DND-41 (cell line): ENCODE measurements at places on chromosomes 6 and 20.
A peak's percentile ranks its signal among the peaks of the same experiment; 100 is the strongest.

- DNase-seq = no peak
Observed at GRCh38 chr6:87905101-87905641, 142.5 kb upstream of the SPACA1 start.

DNA sequence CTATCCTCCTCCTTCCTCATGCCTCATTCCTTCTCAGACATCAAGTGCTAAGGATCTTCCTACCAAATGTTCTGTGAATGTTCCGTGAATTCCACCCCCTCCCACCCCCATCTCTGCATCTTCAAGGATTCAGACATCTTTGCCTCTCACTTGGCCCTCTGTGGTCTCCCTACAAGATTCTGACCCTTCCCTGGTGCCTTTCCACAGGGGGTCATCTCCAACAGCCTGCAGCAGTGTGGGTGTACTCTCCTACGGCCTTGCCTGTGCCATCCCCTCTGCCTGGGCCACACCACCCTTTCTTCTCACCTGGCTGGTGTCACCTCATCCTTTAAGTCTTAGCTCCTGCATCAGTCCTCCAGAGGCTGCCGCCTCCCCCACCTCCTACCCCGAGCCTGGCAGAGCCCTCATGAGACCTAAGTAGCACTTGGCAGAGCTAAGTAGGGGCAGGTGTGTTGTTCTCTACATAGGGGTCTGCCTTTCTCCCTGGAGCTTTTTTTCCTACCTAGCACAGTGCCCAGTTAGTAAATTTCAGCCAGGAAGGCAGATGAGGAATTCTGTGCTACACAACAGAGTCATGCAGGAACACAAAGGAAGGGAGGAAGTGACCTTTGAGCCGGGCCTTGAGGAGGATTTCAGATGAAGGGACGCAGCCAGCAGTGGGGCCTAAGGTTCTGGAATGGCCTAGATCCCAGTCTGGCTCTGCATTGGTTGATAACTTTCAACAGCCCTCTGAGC is 43.1 kb downstream of the TM9SF4 start:
- DNase-seq = no peak

- DNase-seq = no peak
Observed at GRCh38 chr6:123812621-123813020, 9.0 kb downstream of the NKAIN2 start.

DNA sequence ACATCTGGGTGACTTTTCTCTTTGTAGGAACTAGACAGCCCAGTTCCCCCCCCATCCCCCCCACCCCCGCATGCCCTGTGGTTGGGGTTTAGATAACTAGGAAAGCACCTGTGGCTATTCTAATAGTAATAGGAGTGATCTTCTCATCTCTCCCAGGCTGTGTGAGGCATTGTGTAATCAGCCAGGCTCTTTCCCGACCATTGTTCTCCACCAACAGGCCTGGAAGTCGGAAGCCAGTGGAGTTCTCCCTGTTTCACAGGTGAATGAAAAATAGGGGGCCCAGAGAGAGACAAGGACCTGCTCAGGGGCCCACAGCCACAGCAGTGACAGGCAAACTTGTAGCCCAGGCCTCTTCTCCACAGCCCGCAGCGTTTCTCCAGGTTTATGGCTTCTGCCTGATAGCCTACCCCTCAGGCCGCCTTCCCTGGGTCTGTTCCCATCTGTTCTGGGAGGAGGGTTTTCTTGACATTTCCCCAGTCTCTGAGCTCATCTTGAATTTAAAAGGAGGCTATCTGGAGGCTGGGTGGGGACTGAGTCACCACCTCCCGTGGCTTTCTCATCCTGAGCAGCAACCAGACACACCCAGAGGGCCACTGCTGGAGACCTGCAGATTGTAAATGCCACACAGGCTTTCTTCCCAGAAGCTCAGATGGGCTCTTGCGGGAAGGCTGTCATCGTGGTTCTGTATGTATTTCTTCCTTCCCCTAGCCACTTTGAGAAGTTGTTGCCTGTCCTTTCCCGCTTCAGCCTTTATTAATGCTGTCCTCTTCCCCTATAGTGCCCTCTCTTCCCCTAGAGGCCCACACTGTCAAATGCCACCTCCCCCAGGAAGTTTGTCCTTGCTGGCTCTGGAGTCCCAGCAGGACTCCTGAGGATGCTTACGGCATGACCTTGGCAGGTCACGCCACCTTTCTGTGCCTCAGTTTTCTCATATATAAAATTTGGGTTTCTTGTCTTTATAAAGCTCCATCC is 75.9 kb upstream of the MYL9 start:
- no peak for DNase-seq

DNA sequence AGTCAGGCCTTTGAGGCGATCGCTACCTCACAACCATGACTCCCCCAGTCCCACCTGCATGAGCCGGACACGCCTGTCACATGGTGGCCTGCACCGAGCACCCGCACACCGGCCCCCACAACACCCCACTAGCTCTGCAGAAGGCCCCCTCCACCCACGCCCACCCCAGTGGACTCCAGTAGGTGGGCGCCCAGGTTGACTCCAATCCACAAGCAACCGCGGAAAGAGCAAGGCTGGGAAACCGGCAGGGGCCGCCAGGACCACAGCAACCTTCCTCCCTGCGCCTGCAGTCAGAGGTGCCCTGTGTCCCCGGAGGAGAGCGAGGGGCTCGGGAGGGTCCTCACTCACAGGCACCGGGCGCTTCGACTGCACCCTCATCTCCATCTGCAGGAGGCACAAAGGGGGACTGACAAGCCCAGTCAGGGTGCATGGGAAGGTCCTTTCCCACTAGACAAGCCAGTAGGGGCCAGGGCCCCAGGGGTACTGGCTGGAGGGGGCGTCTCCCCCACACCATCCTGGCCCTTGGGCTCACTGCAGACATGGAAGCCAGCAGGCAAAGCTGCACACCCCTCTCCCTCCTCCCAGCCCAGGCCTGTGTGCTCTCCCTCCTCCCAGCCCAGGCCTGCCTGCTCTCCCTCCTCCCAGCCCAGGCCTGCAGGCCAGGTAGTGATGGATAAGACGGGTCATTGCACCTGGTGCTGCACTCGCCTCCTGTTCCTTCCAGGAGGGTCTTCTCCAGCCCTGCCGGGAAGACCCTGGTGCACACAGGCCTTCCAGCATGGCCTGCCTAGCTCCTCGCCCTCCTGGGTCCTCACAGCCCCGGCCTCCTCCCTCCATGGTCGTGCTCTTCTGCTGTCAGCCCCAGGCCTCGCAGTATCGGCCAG is 137.2 kb downstream of the DLL1 start:
- no peak for DNase-seq

- DNase-seq = no peak
Observed at GRCh38 chr20:48685300-48685699, 142.5 kb downstream of the PREX1 start.

DNA sequence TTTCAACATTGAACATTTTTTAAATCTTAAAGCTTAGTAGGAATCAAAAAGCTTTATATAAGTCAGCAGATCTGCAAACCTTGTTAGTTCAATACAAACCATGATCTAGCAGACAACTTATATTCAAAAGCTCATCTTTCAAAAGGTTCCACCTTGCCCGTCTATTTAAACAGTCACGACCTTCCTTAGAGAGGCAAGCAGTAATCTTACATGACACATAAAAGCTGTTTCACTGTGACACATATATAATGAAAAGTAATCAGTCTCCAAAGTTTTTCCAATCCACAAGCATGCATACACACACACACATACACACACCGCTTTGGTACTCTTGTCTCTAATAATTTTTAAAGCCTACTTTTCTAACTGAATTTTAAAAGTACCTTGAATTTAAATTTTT is 12.9 kb downstream of the SOD2 start:
- DNase-seq = no peak

GRCh38 chr20:31967830-31968249 is at the start of gene XKR7:
TSS of gene XKR7 (plus strand) at chr20:31968151. CDS start at chr20:31968176, 25 bp downstream.
- DNase-seq = no peak

GRCh38 chr6:79543886-79544285 is 6.7 kb upstream of the LCA5 start:
- DNase-seq = no peak

DNA sequence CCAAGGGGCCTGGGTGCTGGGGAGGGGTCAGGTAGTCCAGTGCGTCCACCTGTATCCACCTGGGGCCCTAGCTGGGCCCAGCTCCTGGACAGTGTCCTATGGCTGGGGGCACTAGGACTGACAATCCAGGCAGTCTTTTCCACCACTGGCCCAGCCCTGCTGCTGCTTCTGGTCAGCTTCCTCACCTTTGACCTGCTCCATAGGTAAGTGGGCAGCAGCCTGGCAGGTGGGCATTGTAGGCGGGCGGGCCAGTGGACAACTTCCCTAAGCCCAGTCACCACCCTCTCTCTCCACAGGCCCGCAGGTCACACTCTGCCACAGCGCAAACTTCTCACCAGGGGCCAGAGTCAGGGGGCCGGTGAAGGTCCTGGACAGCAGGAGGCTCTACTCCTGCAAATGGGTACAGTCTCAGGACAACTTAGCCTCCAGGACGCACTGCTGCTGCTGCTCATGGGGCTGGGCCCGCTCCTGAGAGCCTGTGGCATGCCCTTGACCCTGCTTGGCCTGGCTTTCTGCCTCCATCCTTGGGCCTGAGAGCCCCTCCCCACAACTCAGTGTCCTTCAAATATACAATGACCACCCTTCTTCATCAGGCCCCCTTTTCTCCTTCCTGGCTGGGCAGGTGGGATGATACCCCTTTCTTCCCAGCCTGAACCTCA is 584 bp downstream of the C20orf141 start:
- DNase-seq = no peak

- DNase-seq = peak; percentile 73
Observed at GRCh38 chr6:25050356-25050755, 114.6 kb upstream of the RIPOR2 start.

GRCh38 chr20:2168946-2169345 is 67.3 kb downstream of the STK35 start:
- no peak for DNase-seq

- peak; percentile 1 for DNase-seq
Observed at GRCh38 chr6:43963877-43964658, 163.2 kb downstream of the MRPL14 start.

DNA sequence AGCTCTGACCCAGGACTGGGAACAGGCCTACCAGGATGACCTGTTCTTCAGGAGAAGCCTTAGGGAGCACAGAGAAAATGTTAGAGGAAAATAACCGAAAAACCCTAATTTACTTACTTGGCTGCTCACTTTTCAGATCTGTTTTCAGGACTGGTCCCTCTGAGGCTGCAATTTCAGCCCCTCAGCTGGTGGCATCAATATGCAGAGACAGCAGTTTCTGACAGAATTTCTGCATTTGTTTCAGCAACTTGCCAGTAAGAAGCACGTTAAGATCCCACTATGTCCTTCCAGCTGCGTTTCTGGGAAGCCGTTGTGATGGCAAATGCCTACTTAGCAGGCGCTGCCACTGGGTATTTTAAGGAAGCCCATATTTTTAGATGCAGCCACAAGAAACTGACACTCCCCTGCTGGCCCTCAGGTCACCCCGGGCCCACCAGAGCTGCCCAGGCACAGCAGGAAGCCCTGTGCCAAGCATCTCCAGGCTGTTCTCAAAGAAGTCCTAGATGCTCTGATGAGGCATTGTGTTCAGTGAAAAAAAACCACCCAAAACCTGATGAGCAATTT is 7.5 kb downstream of the YTHDF1 start:
- DNase-seq = no peak

DNA sequence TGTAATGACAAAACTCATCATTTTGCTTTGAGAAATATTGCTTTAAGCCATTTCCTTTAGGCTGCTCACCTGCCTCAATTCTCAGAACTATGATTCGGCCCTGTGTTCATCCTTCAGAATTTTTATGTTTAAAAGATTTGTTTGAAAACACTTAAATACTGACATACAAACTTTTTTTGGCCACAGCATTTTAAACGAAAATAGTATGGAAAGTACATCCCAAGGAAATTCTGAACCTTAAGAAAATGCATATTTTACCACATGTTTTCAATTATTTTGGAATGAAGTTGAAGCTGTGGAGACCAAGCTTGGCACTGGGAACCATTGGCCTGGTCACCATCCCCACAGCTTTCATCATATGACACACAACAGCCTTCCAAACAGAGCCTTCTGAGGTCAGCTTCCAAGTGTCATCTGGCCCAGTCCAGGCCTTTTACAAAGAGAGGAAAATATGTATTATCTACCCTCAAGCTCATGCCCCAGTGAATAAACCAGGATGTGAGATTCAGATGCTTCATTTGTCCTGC is 83.3 kb downstream of the SOD2 start:
- DNase-seq = no peak

- DNase-seq = peak; percentile 44
Observed at GRCh38 chr6:142913511-142914047, 31.4 kb downstream of the HIVEP2 start.
